A172 (cell line): ENCODE measurements at places on chromosomes 16 and 17. TPM values are rescaled to one million over a fixed set of nuclear protein-coding genes. Genes with fewer than 3 reads are reported as not detected.
A peak's percentile ranks its signal among the peaks of the same experiment; 100 is the strongest.

SMIM36 gene
- not detected in 2 replicates for total RNA-seq

HES7 gene
- not detected in 2 replicates for total RNA-seq

ZNF830 gene
- 17.6 and 25.4 TPM in 2 replicates for total RNA-seq

GRAP gene
- 0.02 TPM in 1 of 2 replicates, not detected in the other for total RNA-seq

TMC8 gene
- total RNA-seq: 0.02 and 0.05 TPM in 2 replicates

ZG16 gene
- not detected in 2 replicates for total RNA-seq

UNC13D gene
- 138 and 372 TPM in 2 replicates for total RNA-seq

EARS2 gene
- 30.8 and 33.1 TPM in 2 replicates for total RNA-seq

KRT17 gene
- 0.29 TPM in 1 of 2 replicates, not detected in the other for total RNA-seq

DNA sequence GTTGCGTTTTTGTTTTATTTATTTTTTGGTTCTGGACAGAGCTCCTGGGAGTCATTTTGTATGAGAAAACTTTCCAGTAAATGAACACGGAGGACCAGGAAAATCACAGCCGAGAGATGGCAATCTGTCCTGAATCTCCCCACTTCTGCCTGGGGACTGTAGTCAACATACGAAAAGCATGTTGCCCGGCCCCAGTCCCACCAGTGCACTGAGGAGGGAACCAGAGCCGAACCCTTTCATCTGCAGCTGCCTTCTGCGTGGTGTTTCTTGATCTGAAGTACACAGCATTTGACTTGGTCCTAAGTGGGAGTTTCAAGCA, 18.9 kb downstream of the SNX11 start:
- no peak for DNase-seq

DNA sequence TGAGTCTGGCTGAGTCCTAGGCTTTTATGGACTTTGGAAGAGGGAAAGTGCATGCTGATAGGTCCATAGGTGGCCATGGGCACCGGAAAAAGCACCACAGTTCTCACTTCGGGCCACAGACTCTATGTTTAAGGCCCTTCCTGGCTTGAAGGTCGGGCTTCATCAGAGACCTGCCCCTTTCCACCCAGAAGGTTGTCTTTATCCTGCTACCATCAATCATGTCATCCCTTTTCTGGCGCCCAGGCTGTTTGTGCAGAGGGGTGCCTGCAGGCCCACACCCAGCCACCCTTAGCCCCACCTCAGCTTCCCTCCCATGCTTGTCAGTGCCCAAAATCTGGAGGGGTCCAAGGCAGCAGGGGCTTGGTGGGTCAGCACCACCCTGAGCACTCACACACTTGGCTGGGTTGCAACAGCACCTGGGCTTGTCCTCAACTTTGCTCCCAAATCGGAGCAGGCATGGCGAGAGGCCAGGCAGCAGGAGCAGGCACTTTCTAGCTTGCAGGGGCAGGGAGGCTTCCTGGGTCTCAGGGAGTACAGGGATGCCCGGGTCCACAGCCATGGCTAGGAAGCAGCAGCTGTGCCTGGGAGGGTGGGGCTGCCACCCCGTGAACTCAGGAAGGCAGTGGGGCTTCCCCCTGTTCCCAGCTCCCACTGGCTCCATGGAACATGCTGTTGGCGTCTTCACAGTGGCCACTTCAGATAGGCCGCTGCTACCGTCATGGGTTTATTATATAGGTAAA, 63.8 kb upstream of the TOM1L1 start:
- no peak for DNase-seq

DNA sequence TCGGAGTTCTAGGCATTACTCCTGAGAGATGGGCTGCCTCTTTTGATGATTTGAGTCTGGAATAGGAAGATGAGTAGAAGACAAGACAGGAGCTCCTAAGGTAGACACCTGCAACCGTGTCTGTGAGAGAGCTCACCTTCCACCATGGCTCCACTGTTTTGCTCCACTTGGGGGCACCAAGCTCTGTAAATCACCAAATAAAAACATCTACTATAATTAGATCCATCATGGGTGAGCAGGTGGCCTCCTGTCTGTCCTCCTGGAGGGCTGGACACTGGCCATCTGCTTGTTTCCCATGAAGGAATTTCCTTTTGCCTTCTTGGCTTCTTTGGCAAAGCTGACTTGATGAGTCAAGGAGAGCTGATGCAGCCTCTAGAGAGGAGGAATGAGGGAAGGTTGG, 179.0 kb downstream of the HAPSTR1 start:
- no peak for DNase-seq

GRCh38 chr17:17422217-17422610, 54.6 kb upstream of the MED9 start:
- no peak for DNase-seq

DNA sequence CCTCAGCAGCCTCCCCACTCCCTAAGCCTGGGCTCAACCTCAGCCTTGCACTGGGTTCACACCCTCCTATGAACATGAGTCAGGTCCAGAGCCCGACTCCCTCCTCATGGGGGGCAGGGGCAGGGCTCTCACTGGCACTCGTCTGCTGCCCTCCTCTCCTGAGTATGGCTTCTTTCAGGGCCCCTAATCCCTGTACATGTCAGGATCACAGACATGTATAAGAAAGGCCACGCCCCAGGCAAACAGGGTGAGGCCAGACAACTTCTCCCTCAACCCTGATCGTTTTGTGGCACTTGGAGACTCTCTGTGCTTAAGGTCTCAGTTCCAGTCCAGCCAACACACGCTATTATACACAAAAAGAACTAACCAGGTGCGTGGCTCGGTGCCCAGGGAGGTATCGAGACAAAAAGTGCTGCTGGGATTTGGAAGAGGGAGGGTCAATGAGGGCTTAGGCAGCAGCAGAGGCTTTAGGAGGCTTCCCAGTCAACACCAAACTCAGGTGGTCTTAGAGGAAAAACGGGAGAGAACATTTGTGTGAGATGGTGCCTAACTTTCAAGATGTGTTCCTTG, 45.2 kb downstream of the CMTM3 start:
- DNase-seq: no peak

GRCh38 chr17:79558091-79558900, 52.6 kb downstream of the RBFOX3 start:
- no peak for DNase-seq

DNA sequence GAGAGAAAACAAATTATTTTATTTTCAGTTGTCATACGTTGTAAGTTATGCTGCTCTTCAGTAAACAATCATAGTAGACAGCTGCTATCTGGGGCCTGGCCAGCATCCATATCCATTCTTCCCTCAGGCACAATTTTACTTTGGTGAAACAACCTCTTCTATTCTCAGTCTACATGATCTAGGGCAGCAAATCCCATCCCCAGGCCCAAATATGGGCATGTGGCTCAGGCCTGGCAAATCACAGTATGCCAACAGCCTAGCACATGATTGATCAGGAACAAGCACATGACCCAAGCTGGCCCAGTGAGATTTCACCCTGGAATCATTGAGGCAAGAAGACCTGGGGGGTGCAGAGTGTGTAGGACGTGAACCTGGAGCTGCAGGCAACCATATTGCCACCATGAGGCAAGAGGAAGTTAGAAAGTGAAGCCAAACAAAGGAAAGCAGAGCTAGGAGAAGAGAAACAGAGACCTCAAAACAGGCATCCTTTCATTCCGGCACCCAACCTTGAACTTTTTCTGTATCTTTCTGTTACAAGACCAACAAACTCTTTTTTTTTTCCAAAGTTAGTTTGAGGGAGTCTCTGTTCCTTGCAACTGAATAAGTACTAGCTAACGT, 10.3 kb upstream of the ABCC12 start:
- no peak for DNase-seq

GRCh38 chr16:81917375-81917774, 93.9 kb downstream of the SDR42E1 start:
- no peak for DNase-seq

GRCh38 chr16:1637526-1637925, 25.4 kb downstream of the CRAMP1 start:
- DNase-seq: no peak

- no peak for DNase-seq
Observed at GRCh38 chr16:20838240-20838639, 31.9 kb downstream of the REXO5 start.

DNA sequence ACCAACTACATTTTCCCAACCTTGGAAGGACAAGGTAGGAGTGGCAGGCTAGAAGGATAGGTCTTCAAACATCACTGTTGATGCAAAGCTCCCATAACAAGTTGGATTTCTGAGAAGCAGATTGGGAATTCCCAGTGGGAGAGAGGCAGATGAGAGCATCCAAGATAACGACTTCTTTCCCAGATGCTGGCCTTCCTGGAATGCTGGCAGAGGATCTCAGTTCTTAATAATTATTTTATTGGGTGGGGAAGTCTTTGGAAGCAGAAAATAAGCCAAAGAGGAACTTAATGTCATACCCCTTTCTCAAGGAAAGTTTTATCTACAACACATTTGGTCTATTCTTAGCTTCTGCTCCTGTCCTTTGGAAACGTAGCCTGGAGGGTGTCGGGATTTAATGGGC, 64.5 kb downstream of the MPRIP start:
- no peak for DNase-seq

DNA sequence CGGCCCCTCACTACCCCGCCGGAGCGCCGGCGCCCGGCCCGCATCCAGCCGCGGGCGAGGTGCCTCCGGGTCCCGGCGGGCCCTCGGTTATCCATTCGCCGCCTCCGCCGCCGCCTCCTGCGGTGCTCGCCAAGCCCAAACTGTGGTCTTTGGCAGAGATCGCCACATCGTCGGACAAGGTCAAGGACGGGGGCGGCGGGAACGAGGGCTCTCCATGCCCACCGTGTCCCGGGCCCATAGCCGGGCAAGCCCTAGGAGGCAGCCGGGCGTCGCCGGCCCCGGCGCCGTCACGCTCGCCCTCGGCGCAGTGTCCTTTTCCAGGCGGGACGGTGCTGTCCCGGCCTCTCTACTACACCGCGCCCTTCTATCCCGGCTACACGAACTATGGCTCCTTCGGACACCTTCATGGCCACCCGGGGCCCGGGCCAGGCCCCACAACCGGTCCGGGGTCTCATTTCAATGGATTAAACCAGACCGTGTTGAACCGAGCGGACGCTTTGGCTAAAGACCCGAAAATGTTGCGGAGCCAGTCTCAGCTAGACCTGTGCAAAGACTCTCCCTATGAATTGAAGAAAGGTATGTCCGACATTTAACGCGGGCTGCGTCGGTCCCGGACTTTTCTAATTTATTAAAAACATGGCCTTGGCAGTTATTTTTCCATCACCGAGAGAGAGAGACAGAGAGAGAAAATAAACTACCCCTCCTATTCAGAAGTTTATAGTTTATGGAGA, 2.8 kb downstream of the IRX5 start:
- no peak for DNase-seq

- DNase-seq: no peak
Observed at GRCh38 chr17:75468779-75469373, 12.4 kb downstream of the TMEM94 start.

DNA sequence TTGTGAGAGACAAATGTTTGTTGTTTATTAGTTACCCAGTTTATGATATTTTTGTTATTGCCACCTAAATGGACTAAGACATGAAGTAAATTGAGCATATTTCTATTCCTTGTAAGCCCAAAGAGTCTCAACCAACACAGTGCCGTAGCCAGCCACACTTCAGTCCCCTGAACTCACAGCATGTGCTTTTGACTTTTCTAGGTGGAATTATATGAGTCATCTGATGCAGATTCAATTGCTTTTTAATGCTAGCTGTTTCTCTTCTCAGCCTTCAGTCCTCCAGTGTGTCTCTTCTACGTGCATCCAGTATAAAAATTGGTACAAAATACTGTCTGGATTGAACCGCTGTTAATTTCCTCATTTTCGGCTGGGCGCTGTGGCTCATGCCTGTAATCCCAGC, 39.0 kb downstream of the IQCK start:
- peak; percentile 46 for DNase-seq
